Activated T-helper 1 cell treated with anti-CD3 and anti-CD28 coated beads, Interleukin-2, amount 50 U/mL, for 16 hours (primary cell): ENCODE measurements at places on chromosomes 3 and 15.

DNA sequence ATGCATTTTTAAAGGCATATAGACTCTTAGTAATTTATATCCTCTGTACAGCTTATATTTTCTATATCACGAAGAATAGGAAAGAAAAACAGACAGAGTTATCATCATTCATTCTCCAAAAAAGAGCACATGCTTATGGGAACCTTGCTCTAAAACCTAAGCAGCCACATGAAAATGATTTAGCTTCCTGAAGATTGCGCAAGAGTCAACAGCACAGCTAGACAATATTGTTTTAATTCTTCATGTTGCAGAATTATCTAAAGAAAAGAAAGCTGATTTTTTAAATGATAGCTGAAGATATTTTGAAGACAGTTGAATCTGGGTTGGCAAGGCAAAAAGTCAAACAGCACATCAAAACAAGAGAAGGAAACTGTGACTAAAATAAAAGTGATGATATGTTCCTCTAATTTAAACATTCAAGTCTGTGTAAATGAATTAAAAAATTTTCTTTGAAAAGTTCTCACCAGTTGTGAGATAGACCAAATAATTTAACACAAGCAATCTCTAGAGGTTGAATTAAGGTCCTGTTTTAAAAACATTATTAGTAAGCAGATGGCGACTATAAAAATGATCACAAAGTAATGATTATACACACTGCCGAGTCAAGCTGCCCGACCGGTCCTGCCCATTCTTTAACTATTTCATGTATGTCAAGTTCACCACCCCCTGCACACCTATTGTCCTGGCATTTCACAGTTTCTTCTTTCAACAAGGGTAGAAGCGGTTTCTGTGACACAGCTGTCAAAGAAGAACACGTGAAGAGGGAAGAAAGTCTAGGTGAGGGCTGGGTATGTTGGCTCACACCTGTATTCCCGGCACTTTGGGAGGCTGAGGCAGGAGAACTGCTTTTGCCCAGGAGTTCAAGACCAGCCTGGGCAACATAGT lies 74.2 kb upstream of the BHLHE40 start:
- no peak for DNase-seq

DNA sequence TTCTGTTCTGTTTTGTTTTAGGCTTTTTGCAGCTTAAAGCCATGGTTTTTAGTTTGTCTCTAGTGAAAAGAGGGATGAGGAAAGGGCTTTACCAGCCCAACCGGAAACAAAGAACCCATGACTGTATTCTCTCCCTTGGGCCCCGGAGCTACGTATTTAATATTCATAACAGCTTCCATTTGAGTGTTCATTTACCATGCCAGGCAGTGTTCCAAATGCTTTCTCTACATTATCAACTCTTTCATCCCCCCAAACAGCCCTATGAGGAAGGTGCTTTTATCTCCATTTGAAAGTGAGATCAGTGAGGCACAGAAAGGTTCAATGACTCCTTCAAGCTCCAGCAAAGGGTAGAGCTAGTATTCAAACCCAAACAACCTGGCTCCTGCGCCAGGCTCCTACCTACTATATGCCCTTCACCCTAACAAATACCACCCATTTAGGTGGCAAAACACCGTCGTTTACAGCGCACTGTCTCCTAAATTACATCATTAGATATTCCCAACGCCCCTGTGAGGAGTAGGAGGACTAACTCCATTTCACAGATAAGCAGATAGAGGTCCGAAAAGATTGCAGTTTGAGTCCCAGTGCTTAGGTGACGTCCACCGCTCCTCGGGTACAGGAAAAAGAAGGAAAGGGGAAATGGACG lies 27.9 kb downstream of the GTPBP8 start:
- DNase-seq = no peak

DNA sequence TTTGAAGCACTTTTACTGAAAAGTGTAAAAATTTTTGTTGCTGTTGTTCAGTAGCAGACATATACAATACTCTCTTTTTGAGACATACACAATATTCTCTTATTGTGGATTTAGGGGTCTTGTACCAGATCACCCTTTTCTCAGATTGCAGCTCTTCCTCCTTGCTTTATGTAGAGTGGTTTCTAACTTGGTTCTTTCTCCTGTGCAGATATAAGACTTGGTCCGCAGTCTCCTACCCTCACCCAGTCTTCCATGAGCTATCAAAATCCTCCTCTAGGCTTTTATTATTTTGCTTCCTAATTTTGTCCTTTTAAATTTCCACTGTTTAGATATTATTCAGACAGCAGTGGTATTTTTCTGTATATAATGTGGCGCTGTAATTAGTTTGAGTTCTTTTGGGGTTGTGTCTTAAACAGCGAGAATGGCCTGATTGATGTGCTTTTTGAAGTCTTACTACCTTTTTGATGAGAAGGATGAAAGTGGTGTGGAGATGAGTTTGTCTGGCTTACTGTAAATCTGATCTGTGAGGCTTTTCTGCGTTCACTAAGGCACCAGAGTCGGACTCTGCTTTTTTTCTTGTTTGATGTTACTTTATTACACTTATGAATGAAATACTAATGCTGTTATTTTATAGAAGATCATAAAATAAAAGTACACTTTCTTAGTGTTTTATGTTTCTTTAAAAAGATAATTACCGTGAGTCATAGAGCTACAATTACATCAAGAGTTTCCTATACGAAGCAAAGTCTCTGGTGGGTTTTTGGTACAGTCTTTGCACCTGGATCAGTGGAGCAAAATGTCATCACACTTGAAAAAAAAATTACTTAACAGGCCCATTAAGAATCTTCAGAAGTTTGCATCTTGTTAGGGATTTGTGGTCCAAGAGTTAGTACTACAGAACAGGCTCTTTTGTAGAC lies 27.8 kb downstream of the FNDC3B start:
- no peak for DNase-seq

DNA sequence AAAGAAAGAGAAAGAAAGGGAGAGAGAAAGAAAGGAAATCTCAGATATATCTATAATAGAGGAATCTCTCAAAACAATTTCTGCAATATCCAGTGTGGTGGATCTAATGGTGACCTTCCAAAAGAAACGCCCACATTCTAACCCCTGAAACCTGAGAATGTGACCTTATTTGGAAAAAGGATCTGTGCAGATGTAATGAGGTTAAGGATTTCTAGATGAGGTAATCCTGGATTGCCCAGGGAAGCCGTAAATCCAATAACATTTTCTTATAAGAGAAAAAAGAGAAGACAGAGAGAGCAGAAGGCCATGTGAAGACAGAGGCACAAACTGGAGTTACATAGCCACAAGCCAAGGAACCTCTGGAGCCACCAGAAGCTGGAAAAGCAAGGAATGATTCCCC lies 307.6 kb downstream of the ZBTB20 start:
- DNase-seq = no peak

GRCh38 chr15:57861034-57861638 lies 154.6 kb downstream of the POLR2M start:
- DNase-seq = no peak

- no peak for DNase-seq
These were observed 215.5 kb upstream of the LRTM1 start for GRCh38 chr3:55143336-55143735.

DNA sequence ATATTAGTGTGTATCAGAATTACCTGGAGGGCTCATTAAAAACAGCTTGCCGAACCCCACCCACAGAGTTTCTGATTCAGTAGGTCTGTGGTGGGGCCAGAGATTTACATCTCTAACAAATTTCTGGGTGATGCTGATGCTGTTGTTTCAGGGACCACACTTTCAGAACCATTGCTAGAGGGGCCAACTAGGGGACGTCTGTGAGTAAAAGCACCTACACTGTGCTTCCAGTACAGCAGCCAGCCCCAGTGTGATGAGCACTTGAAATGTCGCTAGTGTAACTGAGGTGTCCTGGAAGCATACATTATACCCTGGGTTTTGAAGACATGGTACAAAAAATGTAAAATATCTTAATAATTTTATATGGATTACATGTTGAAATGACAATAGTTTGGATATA lies 33.0 kb downstream of the AGTR1 start:
- DNase-seq = no peak

GRCh38 chr3:100412912-100413590 lies 11.7 kb downstream of the LNP1 start:
- DNase-seq = no peak

DNA sequence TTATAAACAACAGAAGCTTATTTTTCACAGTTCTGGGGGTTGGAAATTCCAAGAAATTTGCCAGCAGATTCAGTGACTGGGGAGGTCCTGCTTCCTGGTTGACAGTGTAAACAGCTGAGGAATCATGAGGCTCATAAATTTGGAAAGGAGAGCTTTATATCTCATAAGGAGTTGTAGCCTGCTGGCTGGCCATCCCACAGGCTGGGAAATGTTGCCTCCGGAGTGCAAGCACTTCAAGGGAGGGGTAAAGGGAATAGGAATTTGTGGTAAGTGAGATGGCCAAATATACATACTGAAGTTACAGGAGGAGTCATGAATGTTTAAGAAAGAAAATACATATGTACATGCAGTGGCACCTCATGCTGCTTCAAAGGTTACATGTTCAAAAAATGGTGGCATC lies 217.2 kb upstream of the CBLB start:
- no peak for DNase-seq

DNA sequence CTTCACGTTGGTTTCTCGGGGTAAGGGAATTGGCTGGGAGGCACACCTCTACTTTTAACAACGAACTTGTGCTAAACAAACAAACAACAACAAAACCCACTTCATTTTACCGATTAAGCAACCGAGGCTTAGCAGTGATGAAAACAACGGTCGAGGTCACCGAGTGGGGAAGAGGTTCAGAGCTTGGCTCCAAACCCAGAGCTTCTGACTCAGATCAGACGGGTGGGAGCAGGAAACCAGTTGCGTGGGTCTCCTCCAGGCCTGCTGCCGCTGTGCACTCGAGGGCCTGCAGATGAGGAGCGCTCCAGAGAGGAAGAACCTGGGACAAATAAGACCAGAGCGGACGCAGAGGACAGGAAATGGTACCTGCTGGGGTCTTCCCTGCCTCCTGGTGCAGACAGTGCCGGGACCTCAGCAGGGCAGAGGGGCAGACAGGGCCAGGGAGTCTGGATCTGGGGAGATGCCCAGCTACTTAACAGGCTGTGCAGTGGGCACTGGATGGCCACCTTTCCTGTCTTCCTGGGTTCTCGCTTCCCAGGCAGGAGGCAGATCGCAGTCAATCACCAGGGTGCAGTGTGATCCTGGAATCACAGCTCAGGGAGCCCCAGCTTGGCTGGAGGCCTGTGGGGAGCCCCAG lies 99.0 kb upstream of the MEF2A start:
- DNase-seq = no peak

GRCh38 chr3:107216229-107216628 lies 161.0 kb upstream of the CCDC54 start:
- DNase-seq = no peak

GRCh38 chr15:90435652-90436337 lies 47.8 kb downstream of the IQGAP1 start:
- DNase-seq = no peak

DNA sequence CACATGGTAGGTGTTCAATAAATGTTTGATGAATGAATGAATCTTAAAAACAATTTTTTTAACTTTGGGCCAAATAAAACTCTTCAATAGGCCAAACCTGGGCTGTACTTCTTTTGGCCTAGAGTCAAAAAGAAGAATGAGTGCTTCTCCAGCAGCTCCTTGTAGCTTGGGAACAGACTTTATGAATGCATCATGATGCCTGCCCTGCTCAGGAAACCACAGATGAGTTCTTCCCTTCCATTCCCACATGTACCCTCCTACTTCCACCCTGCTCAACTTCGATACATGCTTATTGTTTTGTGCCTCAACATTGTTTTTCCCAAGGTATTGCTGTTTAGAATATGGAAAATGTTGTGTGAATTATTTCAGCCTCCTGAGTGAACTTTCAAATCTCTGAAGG lies 87.0 kb downstream of the FILIP1L start:
- DNase-seq = no peak

DNA sequence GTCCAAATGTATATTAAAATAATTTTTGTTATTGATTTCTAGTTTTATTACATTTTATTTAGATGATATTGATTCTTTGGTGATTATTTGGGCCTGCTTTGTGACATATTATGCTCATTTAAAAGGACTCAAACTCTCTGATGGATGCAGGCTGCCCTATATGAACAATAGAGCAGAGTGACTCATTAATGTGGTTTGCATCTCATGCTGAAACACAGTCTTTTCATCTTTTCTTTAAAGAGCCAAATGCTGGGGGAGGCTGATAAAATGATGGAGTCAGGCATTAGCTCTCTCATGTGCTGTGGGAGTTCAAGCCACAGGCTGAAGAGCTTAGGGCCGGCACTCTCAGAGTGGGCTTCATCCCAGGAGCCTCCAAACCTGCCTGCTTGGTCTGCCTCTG lies 7.2 kb downstream of the PLA1A start:
- DNase-seq = no peak

DNA sequence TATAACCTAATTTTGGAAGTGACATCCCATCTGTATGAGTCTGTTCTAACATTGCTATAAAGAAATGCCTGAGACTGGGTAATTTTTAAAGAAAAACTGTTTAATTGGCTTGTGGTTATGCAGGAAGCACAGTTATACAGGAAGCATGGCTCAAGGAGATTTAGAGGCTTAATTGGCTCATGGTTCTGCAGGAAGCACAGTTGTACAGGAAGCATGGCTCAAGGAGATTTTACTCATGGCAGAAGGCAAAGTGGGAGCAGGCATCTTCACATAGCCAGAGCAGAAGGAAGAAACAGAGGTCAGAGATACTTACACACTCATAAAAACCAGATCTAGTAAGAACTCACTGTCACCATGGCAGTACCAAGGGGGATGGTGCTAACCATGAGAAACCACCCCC lies 193.1 kb upstream of the ADAMTS9 start:
- no peak for DNase-seq

DNA sequence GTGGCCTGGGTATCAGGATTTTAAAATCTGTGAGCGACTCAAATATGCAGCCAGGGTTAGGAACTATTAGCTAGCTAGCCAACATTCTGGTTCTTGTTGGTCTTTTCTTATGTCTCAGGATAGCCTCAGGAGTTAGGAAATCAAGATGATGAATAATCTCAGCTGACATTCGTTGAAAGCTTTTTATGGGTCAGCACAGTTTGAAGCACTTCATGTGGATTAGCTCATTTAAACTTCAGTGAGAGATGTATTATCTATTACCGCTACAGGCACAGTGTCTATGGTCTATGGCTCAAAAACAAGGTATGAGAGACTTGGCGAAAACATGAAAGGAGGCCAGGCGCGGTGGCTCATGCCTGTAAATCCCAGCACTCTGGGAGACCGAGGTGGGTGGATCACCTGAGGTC lies 187.5 kb upstream of the THRB start:
- no peak for DNase-seq

GRCh38 chr15:59545573-59545972 lies 66.0 kb upstream of the GCNT3 start:
- no peak for DNase-seq

- DNase-seq = no peak
These were observed 48.2 kb upstream of the SLC41A3 start for GRCh38 chr3:126131881-126132750.

- no peak for DNase-seq
These were observed 500.9 kb downstream of the SOX2 start for GRCh38 chr3:182212479-182213076.
